Stimulated activated CD8-positive, alpha-beta memory T cell treated with anti-CD3 and anti-CD28 coated beads, Interleukin-15, amount 100 ng/mL, for 48 hours (primary cell): ENCODE measurements at places on chromosomes 3 and 15.

GRCh38 chr3:42473083-42473932 lies 29.1 kb upstream of the VIPR1 start:
- DNase-seq, result no peak

GRCh38 chr15:67771189-67771800 lies 54.0 kb upstream of the SKOR1 start:
- no peak for DNase-seq

- DNase-seq, result no peak
These were observed 64.7 kb downstream of the ATP13A4 start for GRCh38 chr3:193489949-193490348.

- no peak for DNase-seq
These were observed 43.8 kb upstream of the ADAMTSL3 start for GRCh38 chr15:83610132-83610531.

DNA sequence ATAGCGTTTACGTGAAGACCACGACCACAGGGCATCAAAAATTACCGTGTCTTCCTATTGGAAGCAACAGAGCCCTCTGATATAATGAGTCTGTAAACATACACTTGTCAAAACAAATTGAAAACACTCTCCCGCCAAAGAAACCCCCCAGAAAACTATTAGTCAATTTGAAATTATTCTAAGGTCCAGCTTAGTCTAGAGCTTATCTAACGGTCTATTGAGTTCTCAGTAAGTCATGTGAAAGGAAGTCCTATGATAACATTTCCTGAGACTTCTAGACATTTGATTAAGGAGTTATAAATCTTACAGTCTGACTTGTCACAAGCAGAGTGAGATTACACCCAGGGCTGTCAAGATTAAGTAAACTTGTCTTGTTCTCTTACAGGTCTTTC lies 356.3 kb downstream of the FOXP1 start:
- no peak for DNase-seq

GRCh38 chr3:40754994-40755393 lies 230.2 kb downstream of the ZNF621 start:
- DNase-seq, result no peak

DNA sequence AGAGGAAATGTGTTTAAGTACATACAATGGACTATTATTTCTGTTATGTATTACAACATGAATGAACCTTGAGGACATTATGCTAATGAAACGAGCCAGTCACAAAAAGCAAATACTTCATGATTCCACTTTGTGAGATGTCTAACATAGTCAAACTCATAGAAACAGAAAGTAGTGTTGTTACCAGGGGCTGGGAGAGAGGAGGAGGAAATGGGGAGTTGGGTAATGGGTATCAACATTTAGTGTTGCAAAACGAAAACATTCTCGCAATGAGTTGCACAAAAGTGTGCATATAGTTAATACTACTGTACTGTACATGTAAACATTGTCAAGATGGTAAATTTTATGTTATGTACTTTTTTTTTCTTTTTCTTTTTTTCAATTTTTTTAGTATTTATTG lies 194.3 kb downstream of the IL5RA start:
- no peak for DNase-seq

DNA sequence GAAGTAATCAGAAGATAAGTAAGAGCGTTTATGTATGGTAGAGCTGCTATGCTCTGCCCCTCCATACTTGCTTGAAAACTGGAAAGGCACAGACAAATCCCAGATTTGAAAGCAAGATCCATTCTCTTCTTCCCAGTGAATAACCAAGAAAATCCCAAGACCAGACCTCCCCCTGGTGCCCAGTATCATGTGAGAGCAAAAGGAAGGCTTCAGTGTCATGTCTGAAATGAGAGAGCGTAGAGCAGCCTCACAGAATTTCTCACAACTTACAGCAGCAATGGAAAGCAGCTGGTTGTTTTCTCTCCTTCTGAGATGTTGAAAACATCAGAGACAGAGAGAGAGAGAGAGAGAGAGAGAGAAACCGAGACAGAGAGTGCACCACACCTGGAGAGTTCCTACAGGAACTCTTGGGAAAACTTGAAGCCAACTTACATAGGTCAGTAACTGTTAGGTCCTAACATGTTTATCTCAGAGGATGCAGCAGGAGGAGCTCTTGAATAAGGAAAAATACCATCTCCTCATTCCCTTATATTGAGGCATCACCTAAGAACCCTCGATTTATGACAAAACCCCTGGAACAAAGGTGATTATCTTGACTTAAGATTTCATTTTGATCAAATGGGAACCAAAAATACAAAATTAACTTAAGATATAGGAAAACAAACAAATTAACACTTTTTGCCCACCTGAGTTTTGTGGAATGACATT lies 273.3 kb downstream of the NSUN3 start:
- DNase-seq, result no peak

- DNase-seq, result no peak
These were observed 171.0 kb downstream of the CTNNB1 start for GRCh38 chr3:41370307-41370706.

- DNase-seq, result no peak
These were observed 66.3 kb downstream of the MEGF11 start for GRCh38 chr15:66187271-66187670.

DNA sequence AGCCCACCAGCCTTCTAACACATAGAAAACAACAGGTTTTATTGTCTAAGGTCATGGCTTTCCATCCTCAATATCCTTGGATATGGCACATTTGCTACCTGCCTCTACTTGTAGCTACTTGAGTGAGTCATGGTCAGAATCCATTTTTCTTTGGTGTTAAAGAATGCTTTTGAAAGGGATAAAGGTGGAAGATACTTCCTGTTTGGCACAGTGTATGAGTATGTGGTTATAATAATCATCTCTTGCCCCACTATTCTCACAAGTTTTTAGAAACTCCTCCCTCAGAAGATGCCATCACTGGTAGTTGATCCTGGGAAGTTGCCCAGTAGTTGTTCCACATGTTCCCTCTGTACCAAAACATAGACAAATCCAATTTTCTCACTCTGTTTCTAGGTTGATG lies 508.6 kb upstream of the IL12A start:
- DNase-seq, result no peak

DNA sequence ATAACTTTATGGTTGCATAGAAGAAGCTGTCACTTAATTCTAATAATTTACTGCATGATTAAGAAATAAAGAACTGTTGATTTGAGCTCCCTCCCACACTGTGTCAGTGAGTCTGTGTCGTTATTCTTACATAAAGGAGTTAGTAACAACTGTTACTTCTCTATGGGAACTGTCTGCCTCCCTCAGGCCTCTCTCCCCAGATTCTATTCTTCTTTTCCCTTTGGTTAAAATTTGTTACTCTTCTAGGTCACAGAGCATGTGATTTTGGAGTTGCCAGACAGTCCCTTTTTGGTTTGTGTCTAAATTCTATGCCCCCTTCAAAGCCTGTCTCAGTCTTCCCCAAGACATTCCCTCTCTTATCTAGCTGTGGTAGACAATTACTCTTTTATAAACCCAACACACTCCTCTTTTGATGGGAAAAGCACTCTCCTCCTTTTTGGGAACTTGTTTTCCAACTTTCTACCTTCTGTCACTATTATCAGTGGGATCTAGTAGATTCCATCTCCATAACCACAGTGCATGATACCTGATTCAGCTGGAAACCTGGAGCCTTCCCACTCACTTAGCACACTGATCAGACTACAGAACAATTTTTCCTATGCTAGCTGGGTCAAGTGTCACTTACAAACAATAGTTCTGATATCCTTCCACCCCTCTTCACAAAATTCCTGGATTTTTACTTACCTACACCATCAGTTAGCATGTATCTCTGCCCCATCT lies 422.1 kb upstream of the TGFBR2 start:
- no peak for DNase-seq

DNA sequence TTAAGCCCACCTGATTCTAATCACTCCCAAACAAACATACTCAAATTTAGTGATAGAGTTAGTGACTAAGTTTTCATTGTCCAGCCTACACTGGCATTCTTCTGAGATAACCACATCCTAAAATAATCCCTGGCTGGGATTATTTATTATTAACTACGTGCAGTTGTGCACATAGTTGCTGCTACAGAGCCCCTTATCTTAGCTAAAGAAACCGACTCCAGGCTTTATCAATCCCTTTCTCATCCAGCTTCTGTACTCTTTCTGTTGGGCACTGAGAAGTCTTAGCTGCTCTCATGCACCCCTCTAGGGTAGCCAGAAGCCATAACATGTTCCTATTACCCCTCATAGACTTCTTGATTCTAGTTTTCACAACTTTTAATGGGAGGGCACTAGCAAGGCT lies 208.7 kb downstream of the MBNL1 start:
- no peak for DNase-seq
